Hair follicular keratinocyte (primary cell): ENCODE measurements at places on chromosomes 7 and 10. TPM values are rescaled to one million over a fixed set of nuclear protein-coding genes. Genes with fewer than 3 reads are reported as not detected.

The CFAP46 gene
- total RNA-seq, result 2.4 and 2.5 TPM in 2 replicates

The FOXI2 gene
- not detected in 2 replicates for total RNA-seq

The NUTM2E gene
- total RNA-seq, result 0.30 TPM in 1 of 2 replicates, not detected in the other

The MRC1 gene
- not detected in 2 replicates for total RNA-seq

The TBATA gene
- total RNA-seq, result not detected in 2 replicates

The MBL2 gene
- not detected in 2 replicates for total RNA-seq

The CYP3A7 gene
- total RNA-seq, result not detected in 2 replicates

The GPR26 gene
- total RNA-seq, result not detected in 2 replicates

The LGI1 gene
- not detected in 2 replicates for total RNA-seq

The BMPER gene
- total RNA-seq, result 0.08 and 0.11 TPM in 2 replicates

The TBL2 gene
- total RNA-seq, result 46.5 and 50.5 TPM in 2 replicates

The LRRN3 gene
- total RNA-seq, result 0.16 TPM in 1 of 2 replicates, not detected in the other

The DNAJC2 gene
- total RNA-seq, result 13.7 and 15.1 TPM in 2 replicates
